Right atrium auricular region (tissue), 2 donors: ENCODE measurements at places on chromosomes 6 and 20. TPM values are rescaled to one million over a fixed set of nuclear protein-coding genes. Genes with fewer than 3 reads are reported as not detected.

GRCh38 chr20:62627901-62628612 is 14.2 kb upstream of the SLCO4A1 start:
- H3K4me3 ChIP-seq, result no peak overlapping the region
- H3K36me3 ChIP-seq, result no peaks in the 10 kb centered on the region
- no peaks in the 10 kb centered on the region for H3K27me3 ChIP-seq
- no peak overlapping the region for H3K27ac ChIP-seq

RAD21L1 gene
- not detected for total RNA-seq

- no peaks in the 10 kb centered on the region for H3K36me3 ChIP-seq
- H3K4me3 ChIP-seq, result no peak overlapping the region
- no peak for DNase-seq
- no peaks in the 10 kb centered on the region for H3K27me3 ChIP-seq
- no peak overlapping the region for H3K27ac ChIP-seq
Measured at GRCh38 chr6:69383627-69384026, 413.2 kb downstream of the LMBRD1 start.

IL17A gene
- not detected for total RNA-seq

AARS2 gene
- total RNA-seq, result 7.4 TPM

ADNP gene
- 34.3 TPM for total RNA-seq

TAGAP gene
- 3.2 TPM for total RNA-seq

DNA sequence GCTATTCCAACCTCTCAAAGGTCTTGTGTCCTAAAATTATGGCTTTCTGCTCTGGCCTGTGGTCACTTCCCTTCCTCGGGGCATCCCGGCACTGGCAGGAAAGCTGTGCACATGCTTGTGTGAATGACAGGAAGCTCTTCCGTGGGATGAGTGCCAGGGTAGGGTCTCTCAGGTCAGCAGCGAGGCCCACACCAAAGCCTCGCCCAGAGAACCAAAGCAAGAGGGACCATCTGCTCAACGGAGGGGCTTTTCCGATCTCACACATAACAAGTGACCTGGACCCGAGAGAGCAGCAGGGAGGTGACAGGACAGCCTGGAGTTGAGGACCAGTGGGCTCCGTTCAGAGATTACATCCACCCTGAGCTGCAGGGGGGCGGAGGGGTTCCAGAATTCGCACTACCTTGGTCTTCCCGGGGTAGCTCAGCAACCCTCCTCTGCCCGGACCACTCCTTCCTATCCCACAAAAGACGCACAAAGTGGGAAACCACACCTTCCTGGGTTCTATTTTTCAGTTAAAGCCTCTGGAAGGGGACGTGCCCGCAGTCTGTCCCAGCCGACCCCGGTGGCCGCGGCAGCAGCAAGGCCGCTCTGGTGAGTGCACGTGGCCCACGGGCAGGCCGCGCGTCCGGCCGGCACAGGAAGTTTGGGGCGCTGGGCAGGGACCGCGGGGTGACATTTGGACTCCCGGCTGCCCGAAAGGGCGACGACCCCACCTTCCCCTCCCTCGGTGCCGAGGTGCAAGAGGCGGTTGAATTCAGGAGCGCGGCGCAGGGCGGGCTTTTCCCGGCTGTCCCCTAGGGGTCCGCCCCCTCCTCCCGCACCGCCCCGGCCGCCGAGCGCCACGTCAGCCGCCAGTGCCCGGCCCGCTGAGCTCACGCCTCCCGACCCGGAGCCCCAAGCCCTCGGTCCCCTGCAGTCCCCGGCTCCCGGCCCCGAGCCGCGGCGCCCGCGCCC is 988 bp downstream of the TXNDC5 start:
- H3K4me3 ChIP-seq, result peak overlapping the region; percentile 79
- H3K4me1 ChIP-seq, result peaks cover 36% of the 10 kb centered on the region
- no peak for DNase-seq

GRCh38 chr6:154590756-154591155 is 80.3 kb upstream of the CNKSR3 start:
- no peaks in the 10 kb centered on the region for H3K4me1 ChIP-seq
- H3K36me3 ChIP-seq, result no peaks in the 10 kb centered on the region
- peak overlapping the region; percentile 5 for H3K4me3 ChIP-seq
- H3K27me3 ChIP-seq, result no peaks in the 10 kb centered on the region

C6orf52 gene
- total RNA-seq, result not detected

- H3K4me1 ChIP-seq, result no peaks in the 10 kb centered on the region
- H3K27ac ChIP-seq, result no peak overlapping the region
- no peak overlapping the region for H3K4me3 ChIP-seq
- no peaks in the 10 kb centered on the region for H3K27me3 ChIP-seq
- peaks cover 60% of the 10 kb centered on the region for H3K36me3 ChIP-seq
Measured at GRCh38 chr20:5570452-5570851, 179.7 kb upstream of the SHLD1 start.

- no peak overlapping the region for H3K4me3 ChIP-seq
- H3K4me1 ChIP-seq, result no peaks in the 10 kb centered on the region
- peaks cover 40% of the 10 kb centered on the region for H3K36me3 ChIP-seq
- H3K27ac ChIP-seq, result no peak overlapping the region
- no peak for DNase-seq
- no peaks in the 10 kb centered on the region for H3K27me3 ChIP-seq
Measured at GRCh38 chr6:36526066-36526465, 21.2 kb downstream of the STK38 start.

- no peak overlapping the region for H3K4me3 ChIP-seq
- H3K27me3 ChIP-seq, result no peaks in the 10 kb centered on the region
- no peak overlapping the region for H3K27ac ChIP-seq
- peaks cover 6% of the 10 kb centered on the region for H3K36me3 ChIP-seq
- DNase-seq, result no peak
Measured at GRCh38 chr6:17859846-17860245, 127.6 kb downstream of the KIF13A start.
